HAP-1 (cell line): ENCODE measurements at places on chromosomes 2 and 18.

DNA sequence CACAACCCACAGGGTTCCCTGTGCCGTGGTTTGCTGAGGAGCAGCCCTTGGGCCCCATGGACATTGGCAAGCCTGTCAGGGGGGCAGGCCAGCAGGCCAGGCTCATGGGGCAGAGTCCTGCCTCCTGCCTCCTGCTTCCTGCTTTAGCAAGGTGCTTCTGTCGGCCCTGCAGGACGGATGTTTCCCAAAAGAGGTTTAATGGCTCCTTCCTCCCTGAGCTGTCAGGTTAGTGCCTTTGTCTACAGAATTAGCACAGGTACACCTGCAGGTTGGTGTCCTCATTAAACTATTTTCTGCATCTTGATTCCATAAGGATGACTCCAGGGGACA is 152.3 kb downstream of the TTC32 start:
- no peak for DNase-seq

- no peak for DNase-seq
These were observed 39.5 kb upstream of the IL1RL1 start for GRCh38 chr2:102271844-102272243.

DNA sequence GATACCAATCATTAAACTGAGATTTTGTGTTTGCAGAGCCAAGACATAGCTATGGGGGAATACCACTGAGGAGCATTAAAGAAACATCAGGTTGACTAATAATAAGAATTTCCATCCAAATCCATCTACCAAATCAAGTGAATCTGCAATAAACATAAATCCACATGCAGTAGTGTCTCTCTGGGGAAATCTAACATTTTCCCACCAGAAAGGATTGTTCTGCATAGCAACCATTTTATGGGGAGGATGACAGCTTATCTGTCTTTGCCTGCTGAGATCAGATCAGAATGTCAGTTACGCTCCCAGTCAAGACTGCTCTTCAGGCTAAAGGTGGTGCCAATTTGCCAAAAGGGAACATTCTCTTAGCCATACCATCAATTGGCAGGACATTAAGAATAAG is 1098.9 kb upstream of the CHAC2 start:
- DNase-seq = no peak

GRCh38 chr2:231185886-231186285 is 12.5 kb upstream of the ARMC9 start:
- no peak for DNase-seq

DNA sequence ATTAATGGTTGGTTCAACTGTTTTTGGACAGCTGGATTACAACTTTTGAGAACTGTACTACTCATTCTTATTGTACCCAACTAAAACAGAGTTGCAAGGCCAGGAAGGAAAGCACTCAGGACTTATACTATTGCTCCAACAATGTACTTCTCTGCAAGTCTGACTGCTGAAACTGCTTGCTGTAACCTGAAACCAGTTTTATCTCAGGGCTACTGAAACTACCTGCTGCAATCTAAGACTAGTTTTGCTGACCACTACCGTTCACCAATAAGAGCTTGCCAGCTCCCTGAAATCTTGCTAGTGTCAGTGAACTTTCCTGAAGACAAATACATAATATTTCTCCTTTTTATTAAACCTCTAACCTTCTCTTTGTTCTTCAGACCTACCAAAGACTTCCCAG is 157.3 kb downstream of the CDCA7 start:
- no peak for DNase-seq

- DNase-seq = no peak
These were observed 253.4 kb downstream of the CYP26B1 start for GRCh38 chr2:71894261-71894660.

- no peak for DNase-seq
These were observed 256.8 kb upstream of the ZEB2 start for GRCh38 chr2:144776766-144777165.

- no peak for DNase-seq
These were observed 485.8 kb upstream of the POU3F3 start for GRCh38 chr2:104368089-104368488.

DNA sequence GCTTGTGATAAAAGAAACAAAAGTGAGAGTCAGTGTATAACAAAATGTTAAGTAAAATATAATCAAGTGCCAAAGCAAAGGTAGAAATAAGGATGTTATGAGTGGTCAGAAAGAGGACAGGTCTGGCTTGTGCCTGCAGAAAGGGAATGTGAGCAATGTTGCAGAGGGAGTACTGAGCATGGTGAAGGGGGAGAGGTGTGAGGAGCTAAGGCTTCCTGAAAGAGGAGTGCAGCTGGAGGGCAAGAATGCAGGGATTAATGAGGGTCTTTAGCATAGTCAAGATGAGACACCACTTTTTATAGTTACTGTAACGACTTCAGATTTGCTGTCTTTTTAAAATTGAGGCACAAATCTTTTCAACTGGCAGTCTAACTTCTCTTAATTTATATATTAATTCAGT is 22.0 kb upstream of the FIGN start:
- no peak for DNase-seq

DNA sequence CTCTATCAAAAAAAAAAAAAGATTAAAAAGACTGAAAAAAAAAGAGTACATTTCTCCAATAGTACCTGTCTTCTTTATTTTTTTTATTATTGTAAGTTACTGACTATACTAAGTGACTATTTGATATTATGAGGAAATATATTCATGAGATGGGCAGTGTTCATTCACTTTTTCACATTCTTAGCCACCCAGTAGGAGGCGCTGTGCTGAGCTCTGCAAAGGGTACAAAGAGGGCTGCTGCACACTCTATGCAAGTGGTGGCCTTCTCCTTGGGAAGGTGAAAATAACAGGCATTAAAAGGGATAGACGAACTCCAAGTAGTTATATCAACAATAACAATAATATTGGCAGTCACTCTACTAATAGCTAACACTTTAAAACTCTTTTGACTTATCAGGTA is 1034.9 kb upstream of the FANCL start:
- DNase-seq = peak; percentile 54

DNA sequence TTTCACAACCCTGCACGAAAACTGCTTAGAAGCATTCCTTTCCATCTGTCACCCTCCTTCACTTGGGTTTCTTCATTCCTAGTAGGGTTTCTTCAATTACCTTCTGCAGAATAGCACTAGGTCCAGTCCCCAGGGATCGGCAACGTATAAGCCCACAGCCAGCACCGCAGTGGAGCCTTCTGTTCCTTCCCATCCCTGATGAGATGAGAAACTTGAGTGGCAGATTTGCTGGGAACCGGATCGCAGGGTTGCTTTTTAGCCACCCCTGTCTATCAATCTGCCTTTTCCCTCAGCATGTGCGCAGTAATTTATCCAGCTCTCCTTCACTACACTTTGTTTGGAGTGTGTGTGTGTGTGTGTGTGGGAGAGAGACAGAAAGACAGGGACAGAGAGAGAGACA is 94.2 kb downstream of the CD8B2 start:
- no peak for DNase-seq

GRCh38 chr2:228479014-228479413 is 297.5 kb upstream of the SPHKAP start:
- DNase-seq = no peak

DNA sequence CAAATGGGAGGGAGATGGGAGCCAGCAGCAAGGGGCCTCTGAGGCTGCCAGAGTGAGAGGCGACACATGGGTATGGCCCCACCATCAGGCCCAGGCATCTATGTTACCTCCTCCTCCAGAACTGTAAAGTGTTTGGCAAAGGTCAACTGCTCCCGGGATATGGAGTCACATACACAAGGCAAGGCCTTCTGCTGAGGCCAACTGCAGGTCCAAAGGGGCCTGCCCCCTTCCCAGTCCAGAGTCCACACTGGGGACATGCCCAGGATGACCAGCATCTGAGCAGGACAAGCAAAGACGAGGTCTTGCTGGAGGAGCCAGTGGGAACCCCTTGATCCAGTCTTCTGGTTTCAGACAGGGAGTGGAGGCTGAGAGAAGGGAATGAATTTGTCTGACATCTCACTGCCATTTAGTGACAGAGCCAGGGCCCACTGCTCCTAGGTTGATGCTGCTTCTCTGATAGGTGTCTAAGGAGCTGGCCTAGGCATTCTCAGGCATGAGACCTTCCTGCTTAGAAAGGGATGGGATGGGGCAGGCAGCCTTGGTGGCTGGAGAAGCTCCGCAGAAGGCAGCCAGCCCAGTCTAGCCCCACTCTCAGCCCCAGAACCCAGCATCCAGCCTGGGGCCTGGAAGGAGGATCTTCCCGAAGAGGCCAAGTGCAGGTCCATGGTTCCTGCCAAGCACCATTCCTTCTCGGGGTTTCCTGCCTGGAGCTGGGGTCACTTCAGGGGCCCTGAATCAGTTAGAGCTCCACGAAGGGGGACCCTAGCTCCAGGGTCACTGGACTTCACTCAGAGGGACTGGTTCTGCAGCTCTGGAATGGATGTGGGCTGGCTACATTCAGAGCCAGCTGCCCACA is 26.4 kb downstream of the EMX1 start:
- no peak for DNase-seq

DNA sequence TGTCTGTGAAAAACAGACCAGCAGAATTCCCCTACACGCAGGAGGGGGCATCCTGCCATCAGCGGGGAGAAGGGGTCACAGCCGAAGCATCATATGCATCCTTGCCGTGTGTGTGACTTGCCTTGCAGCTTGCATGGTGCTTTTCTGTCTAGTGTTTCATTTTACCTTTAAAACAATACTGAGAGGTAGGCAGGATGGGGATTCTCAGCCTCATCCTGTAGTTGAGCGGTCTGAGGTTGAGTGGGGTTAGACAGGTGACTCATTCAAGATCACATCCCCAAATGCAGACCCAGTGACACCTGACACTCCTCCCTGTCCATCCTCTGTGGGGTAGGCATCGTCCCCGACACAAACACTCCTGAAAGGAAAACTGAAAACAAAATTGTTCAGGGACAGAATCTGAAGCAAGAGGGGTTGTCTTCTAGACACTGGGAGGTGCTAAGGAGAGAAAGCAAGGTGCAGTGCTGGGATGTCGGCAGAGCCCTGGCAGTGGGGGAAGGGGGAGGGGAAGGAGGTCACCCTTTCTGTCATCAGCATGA is 7.9 kb downstream of the ARL4C start:
- no peak for DNase-seq

- DNase-seq = no peak
These were observed 366.6 kb downstream of the FSIP2 start for GRCh38 chr2:186105016-186105724.

DNA sequence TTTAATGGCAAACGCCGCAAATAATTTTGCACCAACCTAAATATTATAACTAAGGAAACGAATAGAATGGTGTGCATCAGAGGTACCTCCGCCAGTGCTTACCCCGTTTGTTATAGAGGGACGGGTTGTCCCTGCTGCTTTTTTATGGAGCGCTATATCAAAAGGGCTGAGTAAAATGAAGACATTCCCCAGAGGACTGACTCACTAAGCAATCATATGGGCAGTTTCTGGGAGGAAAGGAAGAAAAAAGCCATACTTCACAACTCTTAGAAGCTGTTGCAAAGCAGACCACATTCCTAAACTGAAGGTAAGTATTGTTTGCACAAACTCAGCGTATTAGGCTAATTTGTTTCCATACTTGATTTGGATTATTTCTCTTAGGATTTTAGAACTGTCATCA is 12.9 kb downstream of the ID2 start:
- DNase-seq = no peak

DNA sequence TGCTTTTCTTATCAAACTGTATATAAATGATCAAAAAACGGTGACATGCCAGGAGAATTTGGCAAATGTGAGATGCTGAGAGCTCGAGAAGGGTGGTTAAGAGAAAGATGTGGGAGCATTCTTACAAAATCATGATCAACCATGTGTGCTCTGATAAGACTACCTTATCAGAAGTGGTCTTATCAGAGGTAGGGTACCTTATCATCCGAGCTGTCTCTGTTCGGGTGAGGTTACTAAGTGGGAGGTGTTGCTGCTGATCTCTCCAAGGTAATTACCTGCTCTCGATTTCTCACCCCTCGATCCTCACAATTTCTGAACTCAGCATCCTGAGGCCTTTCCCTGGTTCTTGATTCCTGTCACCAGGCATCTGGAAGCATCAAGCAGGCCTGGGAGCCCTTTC is 813.0 kb upstream of the ID2 start:
- DNase-seq = no peak

DNA sequence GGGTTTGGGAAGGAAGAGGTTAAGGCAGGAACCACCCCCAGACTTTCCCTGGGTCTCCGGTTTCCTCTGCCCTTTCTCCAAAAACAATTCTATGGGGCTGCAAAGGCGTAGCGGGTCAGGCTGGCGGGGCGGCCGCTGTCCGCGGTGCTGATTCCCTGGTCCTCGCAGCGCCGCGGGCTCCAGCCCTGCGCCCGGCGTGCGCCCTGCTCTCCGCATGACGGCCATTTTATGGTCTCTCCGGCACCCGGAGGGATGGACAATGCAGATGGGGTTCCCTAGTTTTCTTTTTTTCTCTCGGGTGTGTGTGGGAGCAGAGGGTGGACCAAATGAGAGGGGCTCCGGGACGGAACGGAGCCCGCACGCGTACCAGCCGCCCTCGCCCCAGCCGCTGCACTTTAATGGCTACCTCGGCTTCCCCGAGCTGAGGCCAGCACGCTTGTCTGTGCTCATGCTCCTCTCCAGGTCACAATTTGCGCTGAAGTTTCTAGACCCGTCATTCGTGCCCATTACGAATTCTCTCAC is 1.6 kb downstream of the ST8SIA3 start:
- peak; percentile 50 for DNase-seq

GRCh38 chr2:132615329-132616085 is 54.5 kb downstream of the LYPD1 start:
- no peak for DNase-seq
